ENCODE measurements at places on chromosomes 6 and 20. TPM values are rescaled to one million over a fixed set of nuclear protein-coding genes. Genes with fewer than 3 reads are reported as not detected.

Gene SLC17A9
- total RNA-seq: 9.5 TPM

Gene PDE7B
- 0.05 TPM for total RNA-seq

Gene RAB32
- 0.24 TPM for total RNA-seq

Gene CRISP3
- total RNA-seq: not detected

Gene PPP1R10
- 64.5 TPM for total RNA-seq

Gene UBD
- 0.70 TPM for total RNA-seq

All from activated CD4-positive, alpha-beta memory T cell treated with anti-CD3 and anti-CD28 coated beads for 36 hours (primary cell).